ENCODE measurements at places on chromosomes 5 and 9.

GRCh38 chr9:77679088-77679487 is 31.0 kb upstream of the GNA14 start:
- DNase-seq = no peak

DNA sequence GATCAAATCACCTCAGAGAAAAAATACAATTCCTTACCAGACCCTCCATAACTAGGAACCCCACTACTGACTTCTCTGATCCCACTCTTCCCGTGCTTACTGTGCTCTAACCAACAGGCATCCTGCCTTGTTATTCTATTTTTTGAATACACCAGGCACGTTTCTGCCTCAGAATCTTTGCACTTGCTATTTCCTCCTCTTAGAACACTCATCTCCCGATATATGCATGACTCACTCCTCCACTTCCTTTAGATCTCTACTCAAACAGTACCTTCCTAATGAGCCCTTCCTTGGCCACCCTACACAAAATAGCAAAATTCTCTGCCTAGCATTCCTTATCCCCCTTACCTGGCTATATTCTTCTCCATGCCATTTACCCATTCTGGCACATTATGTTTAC is 43.9 kb downstream of the MAPKAP1 start:
- no peak for DNase-seq

DNA sequence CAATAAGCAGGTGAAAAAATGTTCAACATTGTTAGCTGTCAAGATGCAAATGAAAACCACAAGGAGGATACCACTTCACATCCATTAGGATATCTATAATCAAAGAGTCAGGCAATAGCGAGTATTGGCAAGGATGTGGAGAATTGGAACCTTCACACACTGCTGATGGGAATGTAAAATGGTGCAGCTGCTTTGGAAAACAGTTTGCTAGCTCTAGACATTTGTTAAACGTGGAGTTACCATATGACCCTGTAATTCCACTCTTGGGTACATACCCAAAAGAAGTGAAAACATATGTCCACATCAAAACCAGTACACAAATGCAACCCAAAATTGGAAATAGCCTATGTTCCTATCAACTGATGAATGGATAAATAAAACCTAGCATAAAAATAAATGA is 37.4 kb downstream of the SCAMP1 start:
- no peak for DNase-seq

DNA sequence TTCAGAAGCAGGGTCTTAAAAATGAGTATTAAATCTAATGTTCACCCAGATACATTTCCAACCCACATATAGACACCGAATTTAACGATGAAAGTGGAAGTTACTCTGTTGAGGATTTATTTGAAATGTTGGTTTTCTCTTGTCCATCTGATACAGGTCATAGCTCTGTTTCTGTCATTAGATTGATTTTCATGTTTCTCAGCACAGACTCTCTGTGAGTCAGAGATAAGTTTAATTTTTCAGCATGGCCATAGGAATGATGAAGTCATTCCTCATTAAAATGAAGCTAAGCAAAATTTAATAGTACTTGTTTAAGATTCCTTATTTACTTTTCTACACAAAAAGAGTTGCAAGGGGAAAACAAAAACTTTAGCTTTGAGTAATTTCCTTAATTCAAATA is 38.8 kb downstream of the GHR start:
- no peak for DNase-seq

DNA sequence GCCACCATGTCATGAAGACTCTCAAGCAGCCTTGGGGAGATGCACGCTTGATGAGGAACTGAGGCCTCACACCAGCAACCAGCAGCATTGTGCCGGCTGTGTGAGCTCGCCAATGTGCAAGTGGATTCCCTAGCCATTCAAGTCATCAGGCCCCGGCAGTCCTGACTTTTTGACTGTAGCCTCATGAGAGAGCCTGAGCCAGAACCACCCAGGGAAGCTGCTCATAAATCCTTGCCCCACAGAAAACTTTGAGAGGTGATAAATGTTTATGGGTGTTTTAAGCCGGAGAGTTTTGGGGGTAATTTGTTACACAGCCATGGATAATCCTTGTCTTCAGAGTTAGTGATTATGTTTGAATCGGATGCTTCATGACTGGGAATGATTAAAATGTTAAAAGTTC is 44.7 kb downstream of the FAM240B start:
- no peak for DNase-seq

DNA sequence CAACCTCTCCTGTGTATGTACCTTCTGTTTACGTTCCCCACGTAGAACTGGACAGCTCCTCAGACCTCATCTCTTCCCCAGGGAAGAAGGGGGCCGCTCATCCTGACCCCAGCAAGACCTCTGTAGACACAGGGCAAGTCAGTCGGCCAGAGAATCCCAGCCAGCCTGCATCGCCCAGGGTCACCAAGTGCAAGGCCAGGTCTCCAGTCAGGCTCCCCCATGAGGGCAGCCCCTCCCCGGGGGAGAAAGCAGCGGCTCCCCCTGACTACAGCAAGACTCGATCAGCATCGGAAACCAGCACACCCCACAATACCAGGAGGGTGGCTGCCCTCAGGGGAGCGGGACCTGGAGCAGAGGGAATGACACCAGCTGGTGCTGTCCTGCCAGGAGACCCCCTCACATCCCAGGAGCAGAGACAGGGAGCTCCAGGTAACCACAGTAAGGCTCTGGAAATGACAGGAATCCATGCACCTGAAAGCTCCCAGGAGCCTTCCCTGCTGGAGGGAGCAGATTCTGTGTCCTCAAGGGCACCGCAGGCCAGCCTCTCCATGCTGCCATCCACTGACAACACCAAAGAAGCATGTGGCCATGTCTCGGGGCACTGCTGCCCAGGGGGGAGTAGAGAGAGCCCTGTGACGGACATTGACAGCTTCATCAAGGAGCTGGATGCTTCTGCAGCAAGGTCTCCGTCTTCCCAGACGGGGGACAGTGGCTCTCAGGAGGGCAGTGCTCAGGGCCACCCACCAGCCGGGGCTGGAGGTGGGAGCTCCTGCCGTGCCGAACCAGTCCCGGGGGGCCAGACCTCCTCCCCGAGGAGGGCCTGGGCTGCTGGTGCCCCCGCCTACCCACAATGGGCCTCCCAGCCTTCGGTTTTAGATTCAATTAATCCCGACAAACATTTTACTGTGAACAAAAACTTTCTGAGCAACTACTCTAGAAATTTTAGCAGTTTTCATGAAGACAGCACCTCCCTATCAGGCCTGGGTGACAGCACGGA is 86.7 kb downstream of the GOLPH3 start:
- DNase-seq = no peak

DNA sequence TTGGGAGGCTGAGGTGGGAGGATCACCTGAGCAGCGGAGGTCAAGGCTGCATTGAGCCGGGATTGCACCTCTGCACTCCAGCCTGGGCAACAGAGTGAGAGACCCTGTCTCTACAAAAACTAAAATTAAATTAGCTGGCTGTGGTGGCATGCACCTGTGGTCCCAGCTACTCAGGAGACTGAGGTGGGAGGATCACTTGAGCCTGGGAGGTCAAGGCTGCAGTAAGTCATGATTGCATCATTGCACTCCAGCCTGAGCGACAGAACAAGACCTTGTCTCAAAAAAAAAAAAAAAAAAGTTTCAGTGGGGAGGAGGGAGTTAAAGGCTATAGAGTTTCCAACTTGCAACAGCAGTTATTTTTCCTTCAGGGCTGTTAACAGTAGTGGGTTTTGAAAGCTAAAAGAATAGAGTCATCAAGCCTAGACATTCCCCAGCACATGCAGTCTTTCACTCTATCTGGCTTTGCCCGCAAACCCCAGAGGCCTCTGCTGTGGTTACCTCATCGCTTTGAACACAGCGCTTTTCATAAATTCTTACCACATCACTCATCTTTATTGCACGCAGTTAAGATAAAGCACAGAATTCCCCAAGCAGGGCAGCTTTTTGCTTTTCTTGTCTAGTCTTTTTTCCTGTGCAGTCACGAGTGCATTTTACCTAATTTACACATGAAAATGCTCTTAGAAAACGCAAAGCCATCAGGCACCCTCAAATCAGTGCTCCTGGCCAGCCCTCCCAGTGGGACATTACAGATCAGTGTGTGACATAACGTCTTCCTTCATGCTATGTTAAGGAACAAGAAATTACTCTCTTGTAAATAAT is 8.7 kb upstream of the SLC2A8 start:
- DNase-seq = peak; percentile 83

GRCh38 chr5:73851471-73852181 is 225.6 kb downstream of the ARHGEF28 start:
- DNase-seq = no peak

DNA sequence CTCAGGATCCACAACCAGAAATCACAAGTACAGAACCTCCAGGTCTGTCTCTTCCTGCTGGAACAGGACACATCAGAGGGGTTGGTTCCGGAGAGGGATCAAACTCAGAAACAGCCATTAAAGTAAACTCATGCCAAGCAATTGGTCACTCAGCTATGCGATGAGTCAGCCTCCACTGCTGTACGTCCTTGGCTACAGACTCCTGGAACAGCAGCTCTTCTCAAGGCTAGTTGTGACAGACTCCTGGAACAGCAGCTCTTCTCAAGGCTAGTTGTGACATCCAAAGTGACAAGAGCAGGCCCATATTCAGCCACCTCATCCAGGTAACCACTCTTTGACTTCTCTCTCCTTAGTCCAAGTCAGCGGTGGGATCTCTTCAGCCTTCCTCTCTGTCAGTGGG is at the start of gene SPINK13:
TSS of gene SPINK13 (plus strand) at position 229 of the 400 bp plus-strand sequence. CDS start 1,279 bp downstream, outside the sequence.
- DNase-seq = no peak

DNA sequence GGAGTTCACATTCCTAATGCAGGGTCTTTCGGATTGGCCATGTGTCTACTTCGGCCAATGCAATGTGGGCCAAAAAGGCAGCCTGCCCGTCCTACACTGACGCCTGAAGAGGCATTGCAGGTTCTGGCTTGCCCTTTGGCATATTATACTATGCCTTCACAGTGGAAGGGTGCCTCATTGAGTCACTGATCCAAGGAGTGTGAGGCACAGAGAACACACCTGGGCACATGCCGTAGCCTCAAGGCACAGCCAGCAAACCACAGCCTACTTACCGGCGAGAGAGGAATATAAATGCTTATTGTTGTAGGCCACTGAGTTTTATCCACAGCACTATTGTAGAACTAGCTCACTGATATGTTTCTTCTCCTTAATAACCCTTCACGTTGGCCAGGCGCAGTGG is 409.6 kb downstream of the GADD45G start:
- no peak for DNase-seq

DNA sequence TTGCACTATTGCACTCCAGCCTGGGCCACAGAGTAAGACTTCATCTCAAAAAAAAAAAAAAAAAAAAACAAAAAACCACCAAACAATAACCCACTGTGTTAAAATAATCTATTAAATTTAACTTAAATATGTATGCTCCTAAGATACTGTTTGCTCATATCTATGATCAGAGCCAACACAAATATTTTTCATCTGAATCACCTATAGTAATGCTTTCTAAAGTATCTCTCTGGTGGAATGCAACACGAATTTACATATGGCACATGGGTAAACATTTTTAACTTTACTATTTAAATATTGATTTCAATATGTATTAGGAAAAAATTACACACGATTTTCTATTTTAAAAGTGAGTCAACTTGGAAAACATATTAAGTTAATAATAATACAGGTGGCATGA is 196.4 kb downstream of the RFX3 start:
- no peak for DNase-seq

GRCh38 chr9:5580650-5581049 is 48.3 kb upstream of the RIC1 start:
- DNase-seq = no peak

DNA sequence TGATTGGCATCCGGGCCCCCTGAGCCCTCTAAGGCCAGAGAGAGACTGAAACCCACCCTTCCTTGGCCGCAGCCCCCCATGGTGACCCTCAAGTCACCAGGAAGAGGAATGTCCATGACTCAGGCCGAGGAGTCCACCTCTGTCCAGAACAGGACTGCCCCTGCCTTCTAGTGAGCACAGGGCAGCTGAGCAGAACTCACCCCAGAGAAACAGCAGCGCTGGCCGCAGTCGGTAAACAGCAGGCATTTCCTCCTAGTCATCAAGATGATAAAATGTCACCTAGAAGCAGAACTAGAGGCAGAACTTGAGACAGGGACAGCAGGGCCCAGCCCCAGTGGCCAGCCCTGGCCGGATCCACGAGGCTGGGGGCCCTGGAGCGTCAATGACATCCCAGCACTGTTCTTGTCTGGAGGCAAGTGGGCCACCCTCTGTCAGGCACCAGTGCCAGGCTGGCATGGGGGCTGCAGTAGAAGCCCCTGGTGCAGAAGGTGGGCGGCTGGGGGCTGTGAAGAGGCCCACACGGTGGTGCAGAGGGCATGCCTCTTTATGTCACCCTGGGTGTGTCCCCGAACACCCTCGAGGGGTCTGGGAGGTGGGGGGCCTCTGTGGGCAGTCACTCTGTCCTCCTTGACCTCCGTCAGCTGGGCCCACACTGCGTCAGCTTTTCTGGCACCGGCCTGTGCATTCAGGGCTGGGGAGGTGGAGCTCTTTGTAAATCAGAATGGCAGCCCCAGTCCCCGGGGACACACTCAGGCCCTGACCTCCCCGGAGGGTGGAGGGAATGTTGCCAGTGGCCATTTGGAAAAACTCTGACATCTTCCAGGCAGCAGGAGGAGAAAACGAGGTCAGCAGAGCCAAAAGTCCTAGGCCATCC is 83.0 kb downstream of the NTNG2 start:
- DNase-seq = peak; percentile 70

- DNase-seq = no peak
These were observed 64.0 kb upstream of the FOXE1 start for GRCh38 chr9:97788763-97789663.

GRCh38 chr5:174581479-174581878 is 142.9 kb upstream of the MSX2 start:
- DNase-seq = no peak

GRCh38 chr5:166535641-166536040 is 1755.8 kb upstream of the WWC1 start:
- no peak for DNase-seq

- no peak for DNase-seq
These were observed 2.8 kb downstream of the MELK start for GRCh38 chr9:36575411-36575882.

DNA sequence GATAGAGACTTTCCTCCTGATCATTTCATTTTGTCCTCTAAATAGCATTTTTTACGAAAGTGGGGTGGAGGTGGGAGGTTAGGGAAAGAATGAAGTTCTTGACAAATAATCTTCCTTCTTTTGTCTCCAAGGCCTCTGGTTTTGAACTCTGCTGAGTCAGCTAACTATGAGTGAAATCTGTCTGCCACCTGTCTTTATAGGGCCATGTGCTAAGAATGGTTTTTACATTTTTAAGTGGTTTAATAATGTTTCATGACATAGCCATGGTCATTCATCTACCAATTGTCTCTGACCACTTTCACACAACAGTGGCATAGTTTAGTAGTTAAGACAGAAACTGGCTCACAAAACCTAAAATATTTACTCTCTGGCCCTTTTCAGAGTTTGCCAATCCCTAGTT is 7.6 kb downstream of the MAN2A1 start:
- no peak for DNase-seq

GRCh38 chr5:163190283-163190682 is 247.1 kb upstream of the CCNG1 start:
- DNase-seq = no peak

All from uterus (tissue), 4 donors.